ENCODE measurements at places on chromosomes 13 and 19. TPM values are rescaled to one million over a fixed set of nuclear protein-coding genes. Genes with fewer than 3 reads are reported as not detected.
A peak's percentile ranks its signal among the peaks of the same experiment; 100 is the strongest.

DNA sequence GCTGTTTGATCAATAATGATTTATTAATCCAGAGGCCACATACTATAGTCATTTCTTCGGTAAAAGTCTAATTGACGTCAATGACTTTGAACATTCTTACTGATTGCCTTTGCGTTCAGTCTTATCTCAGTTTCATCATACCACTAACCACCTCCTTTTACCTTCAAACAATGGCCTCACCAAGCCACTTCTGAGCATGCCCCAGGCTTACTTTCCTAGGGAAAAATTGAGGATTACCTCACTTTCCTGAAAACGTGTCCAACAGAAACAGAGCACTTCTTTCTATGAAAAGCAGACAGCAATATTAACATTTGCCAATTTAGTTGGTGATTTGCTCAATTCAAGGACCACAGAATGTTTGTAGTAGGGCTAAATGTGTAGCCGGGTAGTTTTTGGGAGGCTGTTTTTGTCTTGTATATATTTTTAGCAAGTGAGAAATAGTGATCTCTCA, 157.6 kb downstream of the KLF5 start:
- no peaks in the 10 kb centered on the region for H3K27me3 ChIP-seq
- peak overlapping the region; percentile 36 for H3K27ac ChIP-seq
- no peak for DNase-seq
- H3K4me1 ChIP-seq: no peaks in the 10 kb centered on the region
- no peak overlapping the region for H3K4me3 ChIP-seq

GRCh38 chr13:23707674-23708073, 137.5 kb downstream of the TNFRSF19 start:
- H3K27me3 ChIP-seq: no peaks in the 10 kb centered on the region
- H3K4me3 ChIP-seq: no peak overlapping the region
- no peaks in the 10 kb centered on the region for H3K4me1 ChIP-seq
- no peak overlapping the region for H3K27ac ChIP-seq
- no peaks in the 10 kb centered on the region for H3K36me3 ChIP-seq

DNA sequence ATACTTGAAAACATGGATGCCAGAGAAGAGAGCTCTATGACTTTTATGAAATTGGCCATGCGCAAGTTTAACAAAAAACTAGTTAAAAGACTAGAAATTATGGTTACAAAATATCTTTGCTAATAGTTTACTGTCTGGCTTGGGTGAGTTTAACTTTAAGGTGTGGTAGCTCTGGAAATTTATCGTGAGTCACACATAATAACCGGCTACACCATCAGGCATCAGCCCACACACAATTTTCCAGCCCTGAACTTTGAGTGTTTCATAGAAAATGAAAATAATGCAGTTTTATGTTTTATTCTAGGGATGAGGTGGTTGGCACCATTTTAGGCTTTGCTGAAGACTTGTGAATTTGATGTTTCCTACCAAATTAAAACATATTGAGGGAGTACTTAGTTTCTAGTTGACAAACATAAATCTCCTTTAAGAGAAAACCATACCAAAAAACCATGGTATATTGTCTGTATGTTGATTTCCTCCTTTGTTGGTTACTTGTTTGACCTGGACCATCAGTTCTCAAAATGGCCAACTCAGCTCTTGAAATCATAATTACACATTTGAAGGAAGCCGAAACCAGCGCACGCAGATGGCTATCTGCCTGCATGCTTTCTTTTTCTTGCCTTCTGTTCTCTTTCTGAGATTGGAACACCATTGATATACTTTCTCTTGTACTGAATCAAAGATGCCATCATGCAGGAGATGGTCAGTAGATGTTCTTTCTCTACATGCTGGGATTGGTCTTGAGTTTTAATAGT, 125.1 kb downstream of the AKAP11 start:
- no peak for DNase-seq
- no peak overlapping the region for H3K4me3 ChIP-seq
- H3K27me3 ChIP-seq: no peaks in the 10 kb centered on the region
- no peak overlapping the region for H3K27ac ChIP-seq
- H3K4me1 ChIP-seq: no peaks in the 10 kb centered on the region
- no peaks in the 10 kb centered on the region for H3K36me3 ChIP-seq

GRCh38 chr19:392375-392970, 16.5 kb downstream of the C2CD4C start:
- no peak overlapping the region for H3K4me3 ChIP-seq
- H3K4me1 ChIP-seq: no peaks in the 10 kb centered on the region
- H3K27ac ChIP-seq: no peak overlapping the region
- DNase-seq: no peak

- no peak overlapping the region for H3K27ac ChIP-seq
- DNase-seq: no peak
- H3K4me3 ChIP-seq: no peak overlapping the region
- no peaks in the 10 kb centered on the region for H3K4me1 ChIP-seq
- H3K36me3 ChIP-seq: no peaks in the 10 kb centered on the region
Observed at GRCh38 chr19:28971049-28971448, 241.9 kb downstream of the UQCRFS1 start.

Gene PRODH2
- not detected for total RNA-seq

- H3K4me3 ChIP-seq: no peak overlapping the region
- H3K27ac ChIP-seq: no peak overlapping the region
- no peaks in the 10 kb centered on the region for H3K4me1 ChIP-seq
- H3K27me3 ChIP-seq: no peaks in the 10 kb centered on the region
- DNase-seq: no peak
Observed at GRCh38 chr13:111899714-111900389, 167.1 kb upstream of the SOX1 start.

Gene RNF113B
- total RNA-seq: not detected

DNA sequence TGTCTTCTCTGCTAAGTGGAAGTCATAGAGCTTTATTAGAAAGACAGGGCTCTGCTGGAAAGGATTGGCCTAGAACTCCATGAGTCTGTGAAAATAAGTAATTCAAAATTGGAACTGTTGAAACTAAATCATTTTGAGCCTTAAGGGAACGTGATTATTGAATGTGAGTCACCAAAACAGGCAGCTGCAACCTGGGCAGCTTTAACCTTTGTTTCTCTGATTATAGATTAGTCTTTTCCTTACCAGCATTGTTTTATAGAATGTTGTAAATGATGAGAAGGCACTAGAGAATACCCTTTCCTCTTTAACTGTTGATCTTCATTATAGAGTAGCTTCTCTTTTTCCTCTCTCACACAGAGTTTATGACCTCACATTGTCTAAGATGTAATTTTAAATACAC, 638.8 kb upstream of the SLITRK6 start:
- no peaks in the 10 kb centered on the region for H3K36me3 ChIP-seq
- H3K4me1 ChIP-seq: no peaks in the 10 kb centered on the region
- H3K27me3 ChIP-seq: no peaks in the 10 kb centered on the region
- DNase-seq: no peak
- no peak overlapping the region for H3K27ac ChIP-seq
- no peak overlapping the region for H3K4me3 ChIP-seq

DNA sequence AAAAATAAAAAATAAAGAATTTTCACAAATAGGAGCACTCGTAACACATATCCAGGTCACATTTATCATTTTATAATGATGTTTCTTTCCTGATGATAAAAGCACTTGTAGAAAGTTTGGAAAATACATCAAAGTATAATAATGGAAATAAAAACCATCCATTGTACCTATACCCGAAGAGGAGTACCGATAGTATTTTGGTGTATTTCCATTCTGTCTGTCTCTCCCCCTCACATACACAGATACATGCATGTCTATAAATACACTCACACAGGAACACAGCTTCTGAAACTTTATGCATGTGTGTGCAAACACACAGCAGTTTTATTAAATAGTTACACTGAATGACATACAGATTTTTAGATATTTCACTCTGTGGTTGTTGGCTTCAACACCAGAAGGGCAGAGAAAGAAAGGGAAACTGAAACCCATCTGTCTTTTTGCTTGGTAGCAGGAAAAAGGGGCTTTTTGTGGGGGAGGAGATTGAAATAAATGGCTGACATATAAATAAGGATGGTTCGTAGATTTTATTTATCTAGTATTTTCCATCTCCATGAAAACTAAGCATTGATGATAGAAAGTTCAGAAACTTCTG, 114.8 kb downstream of the LRCH1 start:
- no peaks in the 10 kb centered on the region for H3K36me3 ChIP-seq
- H3K4me3 ChIP-seq: no peak overlapping the region
- no peak for DNase-seq
- H3K27ac ChIP-seq: peak overlapping the region; percentile 61
- H3K4me1 ChIP-seq: peaks cover 12% of the 10 kb centered on the region
- no peaks in the 10 kb centered on the region for H3K27me3 ChIP-seq

Gene MAST1
- 0.42 TPM for total RNA-seq

Gene LMTK3
- total RNA-seq: 1.7 TPM

GRCh38 chr13:27455331-27455855, 5.0 kb upstream of the MTIF3 start:
- H3K4me3 ChIP-seq: no peak overlapping the region
- H3K36me3 ChIP-seq: no peaks in the 10 kb centered on the region
- H3K27ac ChIP-seq: no peak overlapping the region
- no peaks in the 10 kb centered on the region for H3K27me3 ChIP-seq

- no peaks in the 10 kb centered on the region for H3K36me3 ChIP-seq
- H3K4me1 ChIP-seq: no peaks in the 10 kb centered on the region
- H3K4me3 ChIP-seq: no peak overlapping the region
- H3K27me3 ChIP-seq: no peaks in the 10 kb centered on the region
- H3K27ac ChIP-seq: no peak overlapping the region
Observed at GRCh38 chr19:33668968-33669367, 47.2 kb downstream of the CHST8 start.

DNA sequence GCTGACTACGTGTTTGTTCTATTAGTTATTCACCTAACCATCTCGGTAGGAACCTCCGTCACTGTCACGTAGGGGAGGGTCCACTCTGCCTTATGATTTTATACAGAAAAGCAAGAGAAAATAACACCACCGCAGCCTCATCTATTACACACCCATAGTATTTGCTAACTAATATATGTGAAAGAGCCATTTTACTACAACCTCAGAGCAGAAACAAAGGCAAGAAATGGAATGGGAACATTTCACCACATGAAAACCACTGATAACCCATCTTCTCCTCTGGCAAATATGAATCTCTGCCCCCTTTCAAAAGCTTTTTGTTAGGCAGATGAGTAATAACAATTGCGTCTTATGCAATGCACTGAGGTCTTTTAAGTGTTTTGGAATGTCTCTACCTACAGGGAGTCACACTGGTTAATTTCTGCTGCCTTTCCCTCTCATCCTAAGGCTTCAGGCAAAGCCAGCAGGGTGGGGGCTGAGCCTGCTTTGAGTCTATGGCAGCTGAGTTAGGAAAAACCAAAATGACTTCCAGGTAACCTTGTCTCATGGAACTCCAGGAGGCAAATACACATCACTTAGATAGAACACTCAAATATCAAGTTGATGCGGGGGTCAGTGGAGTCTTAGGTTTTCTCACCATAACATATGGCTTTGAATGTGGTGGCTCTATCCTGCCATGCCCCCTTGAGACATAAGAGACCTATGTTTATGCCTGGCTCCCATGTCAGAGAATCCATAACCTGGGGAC, 15.0 kb downstream of the TSHZ3 start:
- H3K27ac ChIP-seq: no peak overlapping the region
- DNase-seq: no peak
- H3K4me3 ChIP-seq: no peak overlapping the region
- H3K36me3 ChIP-seq: no peaks in the 10 kb centered on the region
- no peaks in the 10 kb centered on the region for H3K27me3 ChIP-seq

DNA sequence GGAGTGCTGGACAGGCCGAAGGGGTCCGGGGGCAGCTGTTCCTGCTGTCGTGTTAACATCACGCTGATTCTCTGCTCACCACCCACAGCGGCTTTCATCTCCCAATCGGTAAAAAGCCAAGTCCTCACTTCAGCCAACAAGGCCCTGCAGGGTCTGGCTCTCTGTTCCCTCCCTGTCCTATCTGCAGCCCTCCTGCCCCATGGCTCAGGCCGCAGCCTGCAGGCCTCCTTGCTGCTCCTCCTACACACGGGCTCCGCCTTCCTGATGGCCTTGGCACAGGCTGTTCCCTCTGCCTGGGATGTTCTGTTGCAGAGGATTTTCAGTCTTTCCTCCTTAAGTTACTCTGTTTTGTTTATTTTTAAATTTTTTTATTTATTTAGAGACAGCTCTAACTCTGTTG, 22.2 kb downstream of the FUZ start:
- DNase-seq: no peak
- H3K27me3 ChIP-seq: no peaks in the 10 kb centered on the region
- H3K4me1 ChIP-seq: no peaks in the 10 kb centered on the region
- no peak overlapping the region for H3K4me3 ChIP-seq

- H3K27ac ChIP-seq: no peak overlapping the region
- H3K4me3 ChIP-seq: no peak overlapping the region
Observed at GRCh38 chr19:15922021-15922420, 12.3 kb downstream of the CYP4F11 start.

GRCh38 chr19:47376589-47377144, 27.6 kb downstream of the DHX34 start:
- no peaks in the 10 kb centered on the region for H3K27me3 ChIP-seq
- no peak for DNase-seq
- no peaks in the 10 kb centered on the region for H3K4me1 ChIP-seq
- H3K36me3 ChIP-seq: peaks cover 12% of the 10 kb centered on the region
- H3K4me3 ChIP-seq: no peak overlapping the region

DNA sequence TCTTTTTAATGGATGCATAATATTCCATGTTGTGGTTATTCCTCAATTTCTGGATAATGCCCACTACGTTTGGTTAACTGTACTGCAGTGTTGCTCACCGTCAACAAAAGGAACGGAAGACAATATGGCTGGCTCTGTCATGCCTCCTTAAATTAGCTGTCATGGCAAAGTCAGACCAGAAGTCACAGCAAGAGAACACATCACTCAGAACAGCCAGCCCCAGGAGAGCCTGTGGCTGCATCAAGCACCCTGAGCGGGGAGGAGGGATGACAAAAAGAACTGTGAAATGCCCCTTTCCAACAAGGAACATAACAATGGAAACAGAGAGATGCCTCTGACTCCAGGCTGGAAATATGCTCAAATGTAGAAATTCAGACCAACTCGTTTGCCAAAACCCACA, 366.0 kb upstream of the ZNF507 start:
- no peaks in the 10 kb centered on the region for H3K36me3 ChIP-seq
- H3K4me1 ChIP-seq: no peaks in the 10 kb centered on the region
- no peak overlapping the region for H3K27ac ChIP-seq
- H3K27me3 ChIP-seq: no peaks in the 10 kb centered on the region

- H3K27ac ChIP-seq: no peak overlapping the region
- no peaks in the 10 kb centered on the region for H3K27me3 ChIP-seq
- H3K4me1 ChIP-seq: no peaks in the 10 kb centered on the region
- DNase-seq: no peak
- H3K36me3 ChIP-seq: no peaks in the 10 kb centered on the region
Observed at GRCh38 chr13:42377640-42378382, 105.9 kb downstream of the AKAP11 start.

- H3K36me3 ChIP-seq: no peaks in the 10 kb centered on the region
- H3K27me3 ChIP-seq: no peaks in the 10 kb centered on the region
- DNase-seq: no peak
- peak overlapping the region; percentile 98 for H3K4me3 ChIP-seq
- peaks cover 8% of the 10 kb centered on the region for H3K4me1 ChIP-seq
Observed at GRCh38 chr19:34428549-34429285, 536 bp downstream of the UBA2 start.

GRCh38 chr13:48973845-48974431, 1.8 kb upstream of the FNDC3A start:
- no peaks in the 10 kb centered on the region for H3K36me3 ChIP-seq
- H3K27me3 ChIP-seq: no peaks in the 10 kb centered on the region
- peaks cover 6% of the 10 kb centered on the region for H3K4me1 ChIP-seq
- no peak for DNase-seq
- H3K4me3 ChIP-seq: no peak overlapping the region

All from colonic mucosa (tissue), 4 donors.